ENCODE measurements at places on chromosomes 13 and 19.
A peak's percentile ranks its signal among the peaks of the same experiment; 100 is the strongest.

GRCh38 chr19:51627491-51628138 is 2.6 kb downstream of the SIGLEC5 start:
- DNase-seq = no peak

DNA sequence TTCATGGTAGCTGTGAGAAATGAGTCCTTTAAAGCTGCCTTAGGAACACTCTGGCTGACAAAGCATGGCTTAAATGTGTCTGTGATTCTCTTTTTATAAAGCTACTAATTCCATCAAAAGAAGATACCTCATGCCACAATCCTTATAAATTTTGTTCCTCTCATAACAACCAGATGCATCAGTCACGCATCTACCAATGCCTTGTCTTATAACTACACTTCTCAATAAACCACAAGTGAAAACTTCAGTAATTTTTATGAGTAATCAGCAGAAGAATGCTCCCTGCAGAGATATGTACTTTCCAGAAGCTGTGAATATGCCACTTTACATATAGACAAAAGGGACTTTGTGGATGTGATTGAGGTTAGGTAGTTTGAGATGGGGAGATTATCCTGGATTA is 147.8 kb downstream of the SUCLA2 start:
- DNase-seq = no peak

GRCh38 chr19:50325310-50326100 is 3.7 kb downstream of the KCNC3 start:
- DNase-seq = peak; percentile 82

DNA sequence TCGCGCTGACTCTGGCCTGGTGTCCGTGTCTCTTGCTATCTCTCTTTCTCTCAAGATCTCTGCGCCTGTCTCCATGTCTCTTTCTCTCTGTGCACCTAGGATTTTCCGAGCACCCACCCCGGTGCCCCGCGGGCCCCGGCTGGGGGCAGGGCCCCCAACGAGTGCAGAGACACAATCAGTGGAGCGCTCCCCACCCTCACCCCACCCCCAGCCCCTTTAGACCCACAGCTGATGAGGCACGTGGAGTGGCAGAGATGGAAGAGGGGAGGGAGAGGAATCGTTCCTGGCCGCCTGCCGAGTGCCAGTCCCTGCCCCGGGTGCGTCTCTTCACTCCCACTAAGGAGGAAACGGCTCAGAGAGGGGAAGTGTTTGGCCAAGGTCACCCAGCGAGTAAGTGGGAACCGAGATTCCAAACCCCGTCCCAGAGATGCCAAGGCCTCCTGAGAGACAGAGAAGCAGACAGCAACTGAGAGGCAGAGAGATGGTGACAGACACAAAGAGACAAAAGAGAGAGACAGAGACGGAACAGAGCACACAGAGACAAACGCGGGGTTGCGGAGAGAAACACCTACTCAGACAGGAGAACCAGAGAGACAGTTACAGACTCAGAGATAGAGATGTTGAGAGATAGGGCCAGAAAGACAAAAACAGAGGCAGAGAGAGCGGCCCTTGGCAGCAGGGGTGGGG is 626 bp upstream of the BCL3 start:
- DNase-seq = peak; percentile 88

- DNase-seq = no peak
Measured at GRCh38 chr13:106755542-106755941, 187.6 kb upstream of the ARGLU1 start.

DNA sequence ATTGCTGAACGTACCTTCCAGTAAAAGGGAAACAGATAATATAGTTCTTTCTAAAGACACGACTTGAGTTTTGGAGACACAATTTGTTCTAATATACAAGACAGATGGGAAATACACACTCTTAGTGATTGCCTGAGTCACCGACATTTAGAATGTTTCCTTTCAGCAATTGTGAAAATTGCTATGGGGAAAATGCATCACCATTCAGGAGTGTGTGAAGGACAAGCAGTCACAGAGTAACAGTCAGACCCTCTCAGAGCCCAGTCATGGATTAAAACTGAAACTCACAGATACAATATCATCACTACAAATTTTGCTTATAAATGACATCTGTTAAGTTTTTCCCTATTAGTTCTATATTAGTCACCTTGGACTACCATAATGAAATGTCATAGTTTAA is 286.1 kb downstream of the SPRY2 start:
- DNase-seq = peak; percentile 33

- no peak for DNase-seq
Measured at GRCh38 chr13:88586263-88586662, 915.1 kb downstream of the SLITRK5 start.

GRCh38 chr13:44142941-44143665 is 230.5 kb upstream of the SERP2 start:
- no peak for DNase-seq

GRCh38 chr13:19860884-19861655 is 2.4 kb downstream of the ZMYM5 start:
- peak; percentile 16 for DNase-seq

Measured in suppressor macrophage treated with lipopolysaccharide for 1 hour (primary cell).